ENCODE measurements at places on chromosomes 7 and 10. TPM values are rescaled to one million over a fixed set of nuclear protein-coding genes. Genes with fewer than 3 reads are reported as not detected.

The CCDC172 gene
- not detected for total RNA-seq

The GRID1 gene
- total RNA-seq: 2.3 TPM

The HABP2 gene
- total RNA-seq: 0.29 TPM

The ADAM22 gene
- 7.5 TPM for total RNA-seq

The CYP2C19 gene
- not detected for total RNA-seq

The NPY4R2 gene
- not detected for total RNA-seq

The SEMA3A gene
- 5.2 TPM for total RNA-seq

The CCNY gene
- total RNA-seq: 28.7 TPM

The PRF1 gene
- total RNA-seq: 2.2 TPM

The VSIR gene
- 34.7 TPM for total RNA-seq

The SPACDR gene
- total RNA-seq: not detected

The SDHAF3 gene
- 4.3 TPM for total RNA-seq

The GRM8 gene
- total RNA-seq: not detected

The LIPK gene
- not detected for total RNA-seq

DNA sequence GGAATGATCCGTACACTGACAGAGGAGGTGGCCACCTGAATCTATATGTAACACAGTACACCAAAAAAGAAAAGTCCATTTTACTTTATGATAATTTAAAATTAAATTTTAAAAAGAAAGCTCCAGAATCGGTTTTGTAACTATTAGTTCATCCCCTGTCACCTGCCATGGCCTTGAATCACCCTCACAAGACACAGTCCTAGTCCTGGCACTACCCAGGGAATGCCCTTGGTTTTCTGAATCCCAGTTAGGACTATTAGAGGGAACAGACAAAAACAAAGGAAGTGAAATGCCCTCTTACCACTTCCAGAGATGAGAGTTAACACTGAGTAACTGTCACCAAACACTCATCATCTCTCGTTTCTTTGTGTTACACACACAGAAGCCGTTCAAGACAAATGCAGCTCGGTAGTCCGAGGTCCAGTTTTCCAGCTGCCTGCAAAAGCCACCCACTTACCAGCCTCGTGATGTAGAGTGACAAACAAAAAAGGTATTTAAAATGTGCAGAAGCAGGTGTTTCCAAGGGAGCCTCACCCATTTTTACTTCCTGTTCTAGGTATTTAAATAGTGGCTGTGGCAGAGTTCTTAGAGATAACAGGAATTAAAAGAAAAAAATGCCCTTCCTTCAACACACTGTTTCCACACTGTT lies 6.1 kb downstream of the PTPRN2 start:
- H3K36me3 ChIP-seq: no peaks in the 10 kb centered on the region
- H3K4me1 ChIP-seq: peaks cover 7% of the 10 kb centered on the region
- no peak overlapping the region for H3K27ac ChIP-seq
- H3K27me3 ChIP-seq: peaks cover 38% of the 10 kb centered on the region
- no peak overlapping the region for H3K4me3 ChIP-seq

DNA sequence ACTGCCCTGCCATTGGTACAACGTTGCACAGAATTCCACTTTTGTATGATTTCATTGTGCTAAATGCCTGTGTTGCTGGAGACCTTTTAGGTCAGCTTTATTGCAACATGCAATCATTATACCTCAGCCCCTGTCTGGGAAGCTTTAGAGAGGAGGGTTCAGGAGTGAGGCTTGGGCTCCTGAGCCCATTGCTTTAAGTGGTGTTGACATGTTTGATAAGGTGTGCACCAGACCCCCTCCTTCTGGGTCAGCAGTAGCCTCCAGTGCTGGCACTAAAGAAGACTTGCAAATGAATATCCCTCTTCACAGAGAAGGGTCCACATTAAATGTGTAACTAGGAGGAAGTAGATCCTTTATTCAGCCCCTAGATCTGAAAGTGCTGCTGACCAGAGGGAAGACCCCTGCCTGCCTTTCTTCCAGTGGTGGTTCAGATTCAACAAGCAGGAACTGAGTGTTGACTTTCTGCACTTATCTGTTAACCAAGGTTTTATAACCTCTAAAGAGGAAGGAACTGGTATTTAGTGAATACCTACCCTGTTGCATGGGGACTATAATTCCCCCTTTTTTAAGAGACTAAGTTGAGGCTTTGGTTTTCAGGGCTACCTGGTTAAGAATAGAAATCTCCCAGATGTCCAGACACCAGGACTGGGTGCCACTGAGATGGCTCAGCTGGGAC lies 369.4 kb upstream of the IGFBP3 start:
- H3K36me3 ChIP-seq: no peaks in the 10 kb centered on the region
- no peak overlapping the region for H3K27ac ChIP-seq
- H3K27me3 ChIP-seq: no peaks in the 10 kb centered on the region
- no peak for DNase-seq
- no peaks in the 10 kb centered on the region for H3K4me1 ChIP-seq

DNA sequence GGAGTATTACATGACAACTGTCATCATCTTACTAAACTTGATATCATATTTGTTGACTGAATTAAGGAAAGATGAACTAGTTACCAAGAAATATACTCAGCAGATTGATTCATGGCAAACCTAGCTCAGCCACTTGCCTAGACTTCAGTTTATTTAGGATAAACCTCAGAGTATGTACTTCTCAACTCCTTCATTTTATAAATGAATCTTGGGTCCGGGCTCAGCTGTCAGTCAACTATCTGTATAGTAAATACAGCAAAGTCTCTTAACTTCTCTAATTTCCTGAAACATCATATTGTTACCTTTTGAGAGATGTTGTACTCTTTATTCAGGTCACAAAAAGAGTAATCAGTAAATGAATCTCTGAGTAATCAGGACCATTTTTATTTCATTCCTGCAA lies 211.0 kb upstream of the KLF14 start:
- peak overlapping the region; percentile 94 for H3K27ac ChIP-seq
- DNase-seq: no peak
- H3K27me3 ChIP-seq: no peaks in the 10 kb centered on the region
- peaks cover under 1% of the 10 kb centered on the region for H3K4me1 ChIP-seq

DNA sequence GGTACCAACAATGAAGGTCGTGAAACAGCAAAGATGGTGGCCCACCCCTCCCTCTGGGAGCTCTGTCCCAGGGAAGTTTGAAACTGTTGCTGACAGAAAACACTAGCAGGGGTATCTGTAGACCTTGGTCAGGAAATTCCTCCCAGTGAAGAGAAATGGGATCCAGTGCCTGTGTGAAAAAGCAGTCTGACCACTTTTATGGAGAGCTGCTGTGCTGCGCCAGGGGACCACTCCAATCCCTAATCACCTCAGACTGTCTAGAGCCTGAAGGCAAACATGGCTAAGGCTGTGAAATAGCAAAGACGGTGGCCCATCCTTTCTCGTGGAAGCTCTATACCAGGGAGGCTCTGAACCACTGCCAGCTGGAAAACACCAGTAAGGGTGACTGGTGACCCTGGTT lies 38.3 kb upstream of the TMEM140 start:
- DNase-seq: no peak
- no peaks in the 10 kb centered on the region for H3K27me3 ChIP-seq
- H3K27ac ChIP-seq: no peak overlapping the region
- H3K4me3 ChIP-seq: no peak overlapping the region
- H3K4me1 ChIP-seq: no peaks in the 10 kb centered on the region

GRCh38 chr10:85784792-85785191 lies 581.8 kb downstream of the GRID1 start:
- no peaks in the 10 kb centered on the region for H3K36me3 ChIP-seq
- H3K27me3 ChIP-seq: no peaks in the 10 kb centered on the region
- H3K27ac ChIP-seq: no peak overlapping the region
- no peak for DNase-seq
- H3K4me1 ChIP-seq: no peaks in the 10 kb centered on the region
- H3K4me3 ChIP-seq: no peak overlapping the region

GRCh38 chr10:102467318-102467717 lies 16.0 kb upstream of the C10orf95 start:
- H3K36me3 ChIP-seq: no peaks in the 10 kb centered on the region
- DNase-seq: no peak
- no peaks in the 10 kb centered on the region for H3K27me3 ChIP-seq
- H3K27ac ChIP-seq: no peak overlapping the region

DNA sequence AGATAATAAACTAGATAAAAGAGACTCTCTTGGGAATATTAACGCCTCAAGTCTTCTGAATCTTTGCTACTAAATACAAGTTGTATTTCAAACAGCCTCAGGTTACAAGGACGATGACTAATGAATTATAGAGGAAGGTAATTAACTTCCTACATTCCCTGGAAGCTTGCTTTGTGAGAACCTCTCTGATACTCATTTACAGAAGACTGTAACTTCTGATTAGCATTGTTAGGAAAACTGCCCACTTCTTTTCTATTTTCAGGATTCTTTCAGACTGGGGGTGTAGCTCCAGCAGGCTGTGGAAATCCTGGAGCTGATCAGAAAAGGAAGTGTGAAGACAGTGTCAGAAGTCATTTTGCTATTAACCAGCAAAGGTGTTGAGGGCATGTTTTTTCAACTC lies 316.7 kb upstream of the NPSR1 start:
- no peaks in the 10 kb centered on the region for H3K27me3 ChIP-seq
- H3K36me3 ChIP-seq: no peaks in the 10 kb centered on the region
- no peak for DNase-seq

DNA sequence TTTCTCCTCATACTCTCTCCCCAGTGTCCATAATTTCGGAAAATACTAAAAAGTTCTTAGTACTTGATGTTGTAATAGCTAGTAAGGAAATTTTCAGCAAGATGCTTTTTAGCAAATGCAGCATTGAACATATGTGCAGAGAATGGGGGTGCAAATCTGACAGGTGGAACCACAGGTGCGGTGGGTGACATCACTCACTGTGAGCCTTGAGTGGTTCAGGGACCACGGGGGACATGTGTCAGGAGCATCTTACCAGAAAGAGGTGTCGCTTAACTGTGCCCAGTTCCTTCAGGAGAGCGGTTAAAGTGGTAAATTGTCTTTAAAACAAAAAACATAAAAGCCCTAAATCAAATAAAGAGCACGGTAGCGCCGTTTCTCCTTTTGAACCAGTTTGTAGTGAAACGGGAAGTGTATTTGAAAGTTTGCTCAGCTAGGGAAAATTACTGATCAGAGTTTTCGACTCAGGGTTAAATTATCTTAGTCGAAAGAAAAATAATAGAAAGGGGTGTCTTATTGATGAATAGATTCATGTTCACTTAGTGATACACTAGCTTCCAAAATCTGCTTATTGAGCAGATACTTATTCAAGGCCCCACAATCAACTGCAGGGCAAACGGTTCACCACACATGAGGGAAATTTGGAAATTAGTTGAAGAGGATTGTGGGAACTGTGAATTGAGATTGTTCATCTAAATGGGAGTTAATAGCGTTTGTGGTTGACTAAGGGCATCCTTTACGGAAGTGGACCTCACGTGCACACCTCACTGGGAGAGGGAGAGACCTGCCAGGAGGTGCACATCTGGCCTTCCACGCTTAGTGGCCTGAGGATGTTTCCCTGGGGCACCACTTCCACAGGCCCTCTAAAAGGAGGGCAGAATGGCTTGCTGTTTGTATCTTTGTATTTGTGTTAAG lies 12.7 kb downstream of the CUL1 start:
- no peak overlapping the region for H3K27ac ChIP-seq
- no peaks in the 10 kb centered on the region for H3K36me3 ChIP-seq
- H3K4me3 ChIP-seq: no peak overlapping the region
- H3K27me3 ChIP-seq: no peaks in the 10 kb centered on the region

GRCh38 chr10:43181146-43181545 lies 42.9 kb downstream of the CSGALNACT2 start:
- peaks cover 5% of the 10 kb centered on the region for H3K36me3 ChIP-seq
- H3K4me3 ChIP-seq: no peak overlapping the region
- no peak for DNase-seq

DNA sequence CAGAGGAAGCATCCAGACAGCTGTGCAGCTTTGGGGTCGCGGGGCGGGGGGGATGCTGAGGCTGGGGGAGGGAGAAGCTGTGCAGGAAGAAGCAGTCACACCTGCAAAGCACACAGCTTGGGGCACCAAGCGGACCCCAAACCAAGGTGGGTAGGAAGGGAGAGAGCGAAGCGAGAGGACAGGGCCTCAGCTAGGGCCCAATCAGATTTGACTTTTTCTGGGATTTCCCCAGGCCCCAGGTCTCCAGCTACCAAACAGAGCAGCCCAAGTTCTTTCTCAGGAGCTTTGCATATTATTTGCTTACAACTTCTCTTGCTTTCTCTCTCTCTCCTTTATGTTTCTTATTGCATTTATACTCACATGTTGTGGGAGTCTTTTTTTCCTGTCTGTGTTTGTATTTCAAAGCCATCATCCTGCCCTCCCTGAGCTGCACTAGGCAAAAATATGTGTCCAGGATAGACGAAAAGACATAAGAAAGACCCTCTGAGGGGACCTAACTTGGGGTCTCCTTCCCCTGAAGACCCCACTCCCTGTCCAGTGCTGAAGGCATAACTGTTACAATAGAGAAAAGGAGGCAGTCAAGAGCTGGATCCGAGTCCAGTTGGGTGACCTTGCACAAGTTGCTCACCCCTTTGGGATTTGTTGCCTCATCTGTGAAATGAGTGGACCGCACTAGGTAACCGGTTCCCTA lies 50.6 kb upstream of the SMNDC1 start:
- no peaks in the 10 kb centered on the region for H3K27me3 ChIP-seq
- no peak for DNase-seq
- no peak overlapping the region for H3K27ac ChIP-seq
- H3K36me3 ChIP-seq: no peaks in the 10 kb centered on the region

GRCh38 chr7:72080341-72080766 lies 331.8 kb downstream of the CALN1 start:
- DNase-seq: no peak
- no peak overlapping the region for H3K27ac ChIP-seq
- H3K36me3 ChIP-seq: no peaks in the 10 kb centered on the region
- H3K4me3 ChIP-seq: no peak overlapping the region
- no peaks in the 10 kb centered on the region for H3K27me3 ChIP-seq

DNA sequence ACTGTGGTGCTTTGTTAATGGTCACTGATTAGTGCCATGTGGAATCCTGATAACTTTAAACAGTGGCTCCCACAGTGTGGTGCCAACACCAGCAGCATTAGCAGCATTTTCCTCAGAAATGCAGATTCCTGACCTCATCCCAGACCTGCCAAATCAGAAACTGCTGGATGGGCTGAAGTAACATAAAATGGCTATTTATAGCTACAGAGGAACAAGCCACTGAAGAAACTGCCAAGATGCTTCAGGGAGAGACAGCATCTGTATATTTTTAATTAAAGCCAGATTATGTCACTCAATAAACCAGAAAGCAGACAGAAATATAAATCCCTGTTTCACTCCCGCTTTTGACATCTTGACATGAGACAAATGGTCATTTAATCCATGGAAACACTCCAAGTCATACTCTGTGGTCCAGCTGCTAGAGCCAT lies 178.5 kb downstream of the AMPH start:
- no peaks in the 10 kb centered on the region for H3K27me3 ChIP-seq
- no peak overlapping the region for H3K4me3 ChIP-seq
- H3K36me3 ChIP-seq: no peaks in the 10 kb centered on the region

- H3K4me1 ChIP-seq: no peaks in the 10 kb centered on the region
- no peaks in the 10 kb centered on the region for H3K36me3 ChIP-seq
- no peak overlapping the region for H3K27ac ChIP-seq
- no peak for DNase-seq
- H3K4me3 ChIP-seq: no peak overlapping the region
Measured at GRCh38 chr7:99235925-99236324, 28.0 kb upstream of the KPNA7 start.

Data from breast epithelium (tissue), 4 donors.